Tibial nerve (tissue), 4 donors: ENCODE measurements at places on chromosomes 2 and 18. TPM values are rescaled to one million over a fixed set of nuclear protein-coding genes. Genes with fewer than 3 reads are reported as not detected.

DNA sequence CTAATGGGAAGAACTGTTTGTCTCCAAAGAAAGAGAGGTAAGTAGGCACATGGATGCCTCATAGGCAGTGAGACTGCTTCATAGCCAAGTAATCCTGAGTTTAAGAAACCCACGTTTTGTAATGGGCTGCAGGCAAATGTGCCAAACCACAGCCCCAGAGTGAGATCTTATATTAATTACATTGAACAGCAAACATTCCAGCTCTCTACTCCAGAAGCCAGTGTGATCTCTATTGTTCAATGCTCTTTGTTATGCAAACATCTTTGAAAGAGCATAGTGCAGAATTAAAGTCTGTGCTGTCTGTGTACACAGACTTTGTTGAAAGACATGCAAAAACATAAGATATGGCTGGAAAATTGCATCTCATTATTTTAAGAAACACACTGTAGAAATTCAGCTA lies 720.8 kb upstream of the REG3G start:
- no peak for DNase-seq

DNA sequence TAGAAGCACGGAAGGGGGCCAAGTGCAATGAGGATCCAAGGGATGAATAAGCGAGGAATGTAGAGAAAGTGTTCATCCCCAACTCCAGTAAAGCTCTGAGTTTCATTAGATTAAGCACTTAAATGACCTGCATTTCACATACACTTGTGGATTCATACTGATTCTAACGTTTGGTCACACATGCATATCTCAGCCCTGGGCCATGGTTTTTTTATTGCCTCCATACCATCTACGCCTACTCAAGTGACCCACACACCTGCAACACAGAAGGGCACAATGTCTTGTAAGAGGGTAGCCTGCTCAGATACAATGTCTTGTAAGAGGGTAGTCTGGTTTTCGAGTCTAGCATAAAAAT lies 566 bp upstream of the MRPS5 start:
- DNase-seq: no peak

DNA sequence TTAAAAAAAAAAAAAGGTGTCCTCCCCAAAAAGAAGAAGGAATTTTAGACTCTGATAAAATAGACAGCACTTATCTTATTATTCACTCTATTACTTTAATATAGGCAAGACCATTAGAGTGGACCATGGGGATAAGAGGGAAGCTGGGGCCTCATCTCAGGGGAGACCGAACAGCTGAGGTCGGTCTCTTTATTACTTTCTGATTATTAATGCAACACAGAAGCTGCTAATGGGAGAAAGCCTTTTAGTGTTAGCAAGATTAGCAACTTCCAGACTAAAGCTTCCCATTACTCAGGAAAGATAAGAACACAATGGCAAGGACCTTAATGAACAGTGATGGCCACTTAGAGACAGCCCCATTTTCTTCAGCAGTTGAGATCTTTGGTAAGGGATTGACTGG lies 135.5 kb downstream of the TMEFF2 start:
- DNase-seq: no peak

DNA sequence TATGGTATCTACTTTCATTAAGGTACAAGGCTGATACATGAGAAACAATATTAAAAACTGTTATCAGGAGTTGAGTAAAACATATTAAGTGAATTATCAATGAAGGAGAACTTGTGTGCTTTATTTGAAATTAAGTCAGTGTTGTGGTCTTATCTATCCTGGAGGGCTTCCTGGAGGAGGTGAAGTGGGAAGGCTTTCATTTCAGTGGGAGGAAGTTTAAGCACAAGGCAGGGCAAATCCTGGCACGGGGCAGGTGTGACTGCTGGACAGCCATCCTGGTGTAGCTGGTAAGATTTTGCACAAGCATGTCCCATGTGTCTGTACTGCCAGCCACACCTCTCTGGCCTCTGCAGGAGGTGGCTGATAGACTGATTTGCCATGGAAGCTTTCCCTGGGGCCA lies 159.7 kb upstream of the SKOR2 start:
- DNase-seq: no peak

GRCh38 chr18:55523001-55523400 lies 65.0 kb downstream of the TCF4 start:
- no peak for DNase-seq

GRCh38 chr2:108833219-108833618 lies 46.6 kb downstream of the CCDC138 start:
- no peak for DNase-seq

DNA sequence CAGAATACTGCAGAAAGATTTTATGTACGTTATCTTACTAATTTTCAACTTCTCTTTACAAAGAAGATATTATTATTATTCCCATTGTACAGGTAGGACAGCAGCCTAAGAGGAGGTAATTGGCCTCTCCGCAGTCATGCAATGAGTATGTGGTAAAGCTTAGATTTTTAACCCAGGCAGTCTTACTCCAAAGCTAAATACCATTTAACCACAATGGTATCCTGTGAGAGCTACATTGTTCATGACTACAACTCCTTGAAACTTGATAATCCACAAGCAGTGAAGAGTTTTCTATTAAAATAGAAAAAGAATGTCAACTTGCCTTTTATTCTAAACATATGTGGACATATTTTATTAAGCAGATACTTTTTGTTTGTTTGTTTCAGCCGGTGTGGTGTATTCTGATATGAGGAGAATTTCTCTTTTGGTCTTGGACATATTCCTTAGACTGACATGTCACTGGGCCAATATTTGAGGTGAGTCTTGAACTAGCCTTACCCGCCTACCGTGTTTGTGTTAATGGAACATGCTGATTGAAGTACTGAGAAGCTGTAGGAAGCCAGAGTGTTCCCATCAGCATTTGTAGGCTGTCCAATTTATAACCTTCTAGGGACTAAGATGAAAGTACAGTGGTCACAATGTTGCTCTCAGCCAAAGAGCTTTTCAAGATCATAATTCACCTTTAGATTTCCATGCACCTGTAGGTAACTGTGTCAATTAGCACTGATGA lies 293.9 kb upstream of the DCC start:
- DNase-seq: no peak

- no peak for DNase-seq
Observed at GRCh38 chr2:143514413-143514812, 385.2 kb downstream of the ARHGAP15 start.

DNA sequence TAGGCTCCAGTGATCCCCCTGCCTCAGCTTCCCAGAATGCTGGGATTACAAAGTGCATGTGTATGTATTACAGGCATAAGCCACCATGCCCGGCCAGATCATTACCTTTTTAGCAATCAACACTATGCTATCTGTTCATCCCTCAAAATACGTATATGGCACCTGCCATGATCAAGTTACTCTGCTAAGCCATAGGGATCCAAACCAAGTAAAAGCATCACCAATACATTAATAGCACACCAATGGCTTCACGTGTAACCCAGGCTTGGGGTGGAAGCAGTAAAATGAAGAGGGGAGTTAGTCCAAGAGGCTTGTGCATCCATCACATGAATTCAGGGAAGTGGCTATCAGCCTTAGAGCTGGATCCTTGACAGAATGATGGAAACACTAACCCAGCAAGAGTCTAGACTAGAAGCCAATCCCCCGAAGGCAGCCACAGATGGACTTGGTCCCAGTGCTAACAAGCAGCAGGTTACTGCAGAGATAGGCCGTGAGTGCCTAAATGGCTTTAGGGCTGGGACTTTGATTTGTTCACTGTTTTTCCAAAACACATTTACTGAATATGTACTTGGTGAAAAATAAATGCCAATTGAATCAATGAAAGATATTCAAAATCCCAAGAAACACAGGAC lies 11.3 kb downstream of the HDLBP start:
- no peak for DNase-seq

GRCh38 chr2:95060446-95061118 lies 35.1 kb downstream of the MAL start:
- DNase-seq: no peak

DNA sequence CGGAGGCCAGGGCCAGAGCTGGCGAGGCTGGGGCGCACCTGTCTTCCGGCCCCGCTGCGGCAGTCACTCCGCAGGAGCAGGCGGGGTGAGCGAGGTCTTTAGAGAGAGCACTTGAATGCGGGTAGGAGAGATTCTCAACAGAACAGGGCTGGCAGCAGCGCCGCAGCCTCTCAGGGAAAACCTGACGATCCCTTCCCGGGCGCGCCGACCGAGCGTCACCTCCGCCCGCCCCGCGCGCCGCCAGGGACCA lies 526 bp downstream of the PRKRA start:
- peak; percentile 30 for DNase-seq

The DAW1 gene
- total RNA-seq: 0.30 TPM

The DPP10 gene
- total RNA-seq: 2.1 TPM

The HK2 gene
- 6.8 TPM for total RNA-seq

The PELI1 gene
- 31.0 TPM for total RNA-seq

The ITGAV gene
- 114 TPM for total RNA-seq
